ENCODE measurements at places on chromosomes 6 and 20. TPM values are rescaled to one million over a fixed set of nuclear protein-coding genes. Genes with fewer than 3 reads are reported as not detected.

The OR14J1 gene
- total RNA-seq: not detected

The B3GALT4 gene
- 10.0 TPM for total RNA-seq

The APCDD1L gene
- total RNA-seq: not detected

The EYA4 gene
- 0.09 TPM for total RNA-seq

The GABRR2 gene
- 0.77 TPM for total RNA-seq

The TSPO2 gene
- total RNA-seq: not detected

The FRS3 gene
- total RNA-seq: 0.95 TPM

The PDYN gene
- not detected for total RNA-seq

The TRIM38 gene
- total RNA-seq: 8.2 TPM

The TMC2 gene
- total RNA-seq: not detected

The MCCD1 gene
- total RNA-seq: not detected

The DIDO1 gene
- 28.1 TPM for total RNA-seq

The ZSCAN9 gene
- total RNA-seq: 8.5 TPM

The SCGN gene
- total RNA-seq: not detected

The TULP1 gene
- total RNA-seq: not detected

The RNF114 gene
- total RNA-seq: 45.2 TPM

The CST2 gene
- total RNA-seq: not detected

The ROS1 gene
- not detected for total RNA-seq

The C20orf141 gene
- total RNA-seq: not detected

The CLPSL1 gene
- total RNA-seq: not detected

The ADGRF5 gene
- total RNA-seq: 126 TPM

The TRAPPC3L gene
- total RNA-seq: 0.11 TPM

The RHAG gene
- 0.11 TPM for total RNA-seq

The HLA-DMA gene
- total RNA-seq: 0.43 TPM

The NOTCH4 gene
- total RNA-seq: 10.6 TPM

The FRK gene
- 0.11 TPM for total RNA-seq

The C20orf202 gene
- total RNA-seq: 0.17 TPM
